ENCODE measurements at places on chromosomes 2 and 18.

DNA sequence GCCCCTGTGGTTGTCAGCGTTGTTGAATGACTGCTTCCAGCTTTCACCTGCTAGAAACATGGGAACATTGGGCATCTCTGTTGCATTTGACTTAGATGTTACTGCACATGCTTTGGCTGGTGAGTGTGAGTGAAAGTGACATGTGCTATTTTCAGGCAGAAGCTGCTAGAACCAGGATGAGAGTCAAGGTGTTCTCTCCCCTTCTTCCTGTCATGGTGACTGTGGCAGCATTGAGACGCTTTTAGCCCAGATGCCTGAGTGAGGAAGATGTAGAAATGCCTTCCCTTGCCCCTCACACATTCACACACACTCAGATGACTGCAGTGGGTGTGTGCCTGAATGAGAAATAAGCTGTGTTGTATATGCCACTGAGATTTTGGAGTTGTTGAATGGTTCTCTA lies 220.2 kb downstream of the PTPRM start:
- H3K36me3 ChIP-seq, result no peaks in the 10 kb centered on the region
- no peak overlapping the region for H3K4me3 ChIP-seq
- H3K4me1 ChIP-seq, result no peaks in the 10 kb centered on the region
- no peaks in the 10 kb centered on the region for H3K27me3 ChIP-seq
- no peak overlapping the region for H3K27ac ChIP-seq

GRCh38 chr18:24014986-24015638 lies 558 bp downstream of the TTC39C start:
- peak overlapping the region; percentile 89 for H3K4me3 ChIP-seq
- DNase-seq, result no peak
- H3K4me1 ChIP-seq, result peaks cover 16% of the 10 kb centered on the region
- peak overlapping the region; percentile 29 for H3K27ac ChIP-seq
- peaks cover 3% of the 10 kb centered on the region for H3K36me3 ChIP-seq
- no peaks in the 10 kb centered on the region for H3K27me3 ChIP-seq

- no peaks in the 10 kb centered on the region for H3K36me3 ChIP-seq
- H3K27ac ChIP-seq, result no peak overlapping the region
- H3K4me1 ChIP-seq, result peaks cover 13% of the 10 kb centered on the region
- no peaks in the 10 kb centered on the region for H3K27me3 ChIP-seq
- no peak overlapping the region for H3K4me3 ChIP-seq
Measured at GRCh38 chr2:70561893-70562292, 8.3 kb upstream of the TGFA start.

GRCh38 chr2:40281021-40281940 lies 170.6 kb downstream of the SLC8A1 start:
- H3K4me3 ChIP-seq, result no peak overlapping the region
- peaks cover 19% of the 10 kb centered on the region for H3K4me1 ChIP-seq
- H3K27me3 ChIP-seq, result no peaks in the 10 kb centered on the region
- H3K36me3 ChIP-seq, result no peaks in the 10 kb centered on the region
- H3K27ac ChIP-seq, result peak overlapping the region; percentile 25

DNA sequence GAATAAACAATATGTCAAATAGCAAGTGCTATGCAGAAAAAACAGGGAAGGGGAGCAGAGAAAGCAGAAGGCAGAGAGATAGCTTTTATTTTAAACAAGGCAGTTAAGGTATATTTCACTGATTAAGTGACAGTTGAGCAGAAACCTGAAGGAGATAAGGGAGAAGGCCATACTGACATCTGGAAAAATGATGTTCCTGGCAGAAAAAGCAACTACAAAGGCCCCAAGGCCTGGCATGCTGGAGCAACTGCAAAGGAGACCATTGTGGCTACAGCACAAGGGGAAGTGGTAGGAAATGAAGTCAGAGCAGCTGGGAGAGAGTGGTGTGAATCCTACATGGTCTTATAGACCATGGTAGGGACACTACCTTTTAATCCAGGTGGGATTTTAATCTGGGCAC lies 8.9 kb upstream of the PCBP1 start:
- no peak for DNase-seq
- H3K4me1 ChIP-seq, result peaks cover 5% of the 10 kb centered on the region
- H3K27me3 ChIP-seq, result no peaks in the 10 kb centered on the region
- H3K36me3 ChIP-seq, result peaks cover 59% of the 10 kb centered on the region
- H3K4me3 ChIP-seq, result no peak overlapping the region
- no peak overlapping the region for H3K27ac ChIP-seq

GRCh38 chr18:11857177-11857887 lies 6.1 kb downstream of the CHMP1B start:
- DNase-seq, result peak; percentile 97
- peaks cover 50% of the 10 kb centered on the region for H3K4me1 ChIP-seq
- H3K27ac ChIP-seq, result peak overlapping the region; percentile 96
- no peaks in the 10 kb centered on the region for H3K27me3 ChIP-seq
- H3K36me3 ChIP-seq, result peaks cover 28% of the 10 kb centered on the region
- peak overlapping the region; percentile 30 for H3K4me3 ChIP-seq

DNA sequence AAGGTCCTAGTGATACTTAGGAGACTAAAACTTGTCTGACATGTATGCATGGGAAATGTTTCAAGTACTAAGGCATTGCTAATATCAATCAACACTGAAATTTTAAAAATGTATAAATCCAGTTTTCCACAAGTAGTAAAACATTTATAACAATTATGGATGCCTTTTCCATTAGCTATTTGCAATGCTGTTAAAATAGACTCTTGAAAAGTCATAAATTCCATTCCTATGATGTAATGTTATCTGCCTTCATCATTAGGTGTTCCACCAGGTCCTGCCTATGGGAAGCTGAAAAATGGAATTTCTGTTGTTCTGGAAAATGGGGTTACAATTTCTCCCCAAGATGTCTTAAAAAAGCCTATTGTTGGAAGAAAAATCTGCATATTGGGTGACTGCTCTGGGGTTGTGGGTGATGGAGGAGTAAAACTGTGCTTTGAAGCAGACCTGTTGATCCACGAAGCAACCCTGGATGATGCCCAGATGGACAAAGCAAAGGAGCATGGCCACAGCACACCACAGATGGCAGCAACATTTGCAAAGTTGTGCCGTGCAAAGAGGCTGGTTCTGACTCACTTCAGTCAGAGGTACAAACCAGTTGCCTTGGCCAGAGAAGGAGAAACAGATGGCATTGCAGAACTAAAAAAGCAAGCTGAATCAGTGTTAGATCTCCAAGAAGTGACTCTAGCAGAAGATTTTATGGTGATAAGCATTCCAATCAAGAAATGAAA lies 18.7 kb downstream of the ELAC1 start:
- no peaks in the 10 kb centered on the region for H3K4me1 ChIP-seq
- no peak overlapping the region for H3K4me3 ChIP-seq
- no peak for DNase-seq

DNA sequence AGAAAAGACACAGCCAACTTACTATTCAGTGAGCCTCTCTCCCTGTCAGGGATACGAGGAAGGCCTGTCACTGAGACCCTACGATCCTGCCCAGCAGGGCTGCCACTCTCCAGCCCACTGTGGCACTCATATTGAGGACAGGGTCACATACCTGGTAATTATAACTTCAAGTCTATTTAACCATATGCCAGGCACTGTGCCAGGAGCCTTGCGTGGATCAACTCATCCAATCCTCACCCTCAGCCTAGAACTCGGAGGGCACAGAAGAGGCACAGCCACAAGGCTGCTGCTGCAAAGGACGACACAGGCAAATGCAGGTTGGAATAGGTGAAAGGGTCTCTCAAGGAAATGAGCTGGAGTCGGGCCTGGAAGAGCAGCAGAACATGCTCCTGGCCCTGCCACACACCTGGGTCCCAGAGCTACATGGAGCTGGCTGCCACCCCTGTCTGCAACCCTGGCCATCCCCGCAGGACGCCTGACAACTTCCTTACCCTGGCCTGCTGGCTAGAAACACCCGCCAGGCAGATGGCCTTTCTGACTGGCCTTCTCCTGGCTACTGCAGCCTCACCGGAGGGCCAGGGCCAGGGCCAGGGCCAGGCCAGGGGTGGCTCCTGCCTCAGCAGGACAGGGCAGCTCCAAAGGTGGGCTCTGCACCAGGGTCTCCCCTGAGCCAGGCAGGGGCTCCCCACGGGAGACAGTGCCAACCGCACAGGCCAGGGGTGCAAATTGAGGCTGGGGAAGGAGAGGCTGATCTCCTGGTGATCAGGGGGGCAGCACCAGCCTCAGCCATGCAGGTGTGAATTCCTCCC lies 32.1 kb upstream of the SLC66A3 start:
- no peaks in the 10 kb centered on the region for H3K27me3 ChIP-seq
- no peaks in the 10 kb centered on the region for H3K4me1 ChIP-seq
- H3K27ac ChIP-seq, result no peak overlapping the region
- H3K36me3 ChIP-seq, result no peaks in the 10 kb centered on the region
- H3K4me3 ChIP-seq, result no peak overlapping the region
- DNase-seq, result no peak

- DNase-seq, result no peak
- H3K27ac ChIP-seq, result no peak overlapping the region
- no peak overlapping the region for H3K4me3 ChIP-seq
- no peaks in the 10 kb centered on the region for H3K4me1 ChIP-seq
- H3K36me3 ChIP-seq, result no peaks in the 10 kb centered on the region
- peaks cover 5% of the 10 kb centered on the region for H3K27me3 ChIP-seq
Measured at GRCh38 chr2:126825316-126825715, 73.4 kb upstream of the TEX51 start.

DNA sequence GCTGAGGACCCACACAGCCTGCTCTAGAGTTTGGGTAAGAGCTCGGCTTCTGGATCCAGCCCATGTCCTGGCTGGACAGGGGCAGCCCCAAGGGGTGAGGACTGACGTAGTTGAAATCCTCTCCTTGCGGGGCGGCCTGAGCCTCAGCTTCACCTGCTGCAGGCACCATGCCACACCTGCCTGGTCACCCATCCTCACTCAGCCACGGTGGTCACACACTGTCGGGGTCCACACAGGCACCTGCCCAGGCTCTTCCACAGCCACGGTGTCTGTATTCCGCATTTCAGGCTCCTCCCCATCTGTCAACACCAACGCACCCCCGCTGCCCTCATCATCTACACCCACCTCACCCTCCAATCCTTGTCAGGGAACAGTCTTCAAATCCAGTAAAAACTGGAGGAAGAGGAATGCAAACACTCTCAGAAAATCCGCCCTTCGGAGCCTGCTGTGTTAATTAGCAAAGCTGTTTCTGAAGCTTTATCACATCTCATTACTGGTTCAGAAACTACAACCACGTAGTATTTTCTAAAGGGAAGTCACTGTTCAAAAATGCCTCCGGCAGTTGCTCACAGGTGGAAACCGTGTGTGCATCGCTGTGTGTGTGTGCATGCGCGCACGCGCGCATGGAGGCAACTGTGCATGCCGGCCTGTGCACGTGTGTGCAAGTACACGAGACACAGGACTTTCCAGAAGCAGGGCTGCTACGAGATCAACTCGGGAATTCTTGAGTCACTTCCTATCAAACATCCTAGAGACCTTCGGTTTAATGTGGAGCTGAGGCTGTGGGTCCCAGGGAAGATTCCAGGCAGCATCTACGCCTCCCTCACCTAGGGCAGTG lies 38.2 kb downstream of the SLC66A2 start:
- no peak for DNase-seq
- no peaks in the 10 kb centered on the region for H3K36me3 ChIP-seq
